ENCODE measurements at places on chromosomes 7 and 10.

- DNase-seq: no peak
These were observed 207.5 kb downstream of the KCND2 start for GRCh38 chr7:120480472-120480871.

GRCh38 chr7:84529480-84530205, 335.1 kb upstream of the SEMA3A start:
- DNase-seq: peak; percentile 91

- no peak for DNase-seq
These were observed 490.5 kb downstream of the PTPRN2 start for GRCh38 chr7:158097106-158097452.

DNA sequence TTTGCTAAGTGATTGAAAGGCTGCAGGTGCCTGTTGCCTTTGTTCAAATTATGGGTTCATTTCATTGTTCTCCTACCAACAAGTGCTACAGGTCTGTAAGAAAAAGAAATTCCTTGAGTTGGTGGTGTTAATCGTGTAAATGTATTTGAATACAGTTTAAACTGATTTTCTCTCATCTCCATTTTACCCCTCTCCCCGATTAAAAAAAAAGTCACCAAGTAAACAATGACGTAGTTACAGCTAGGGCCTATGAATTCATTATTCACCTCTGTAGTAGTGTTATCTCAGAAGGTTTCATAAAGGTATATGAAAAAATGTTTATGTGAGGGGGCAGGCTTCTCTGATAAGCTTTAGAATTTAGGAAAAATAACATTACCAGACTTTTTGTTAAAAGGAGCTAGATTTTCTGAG, 1.1 kb downstream of the REEP3 start:
- DNase-seq: peak; percentile 35

GRCh38 chr7:35761871-35762677, 38.8 kb upstream of the SEPTIN7 start:
- peak; percentile 91 for DNase-seq

DNA sequence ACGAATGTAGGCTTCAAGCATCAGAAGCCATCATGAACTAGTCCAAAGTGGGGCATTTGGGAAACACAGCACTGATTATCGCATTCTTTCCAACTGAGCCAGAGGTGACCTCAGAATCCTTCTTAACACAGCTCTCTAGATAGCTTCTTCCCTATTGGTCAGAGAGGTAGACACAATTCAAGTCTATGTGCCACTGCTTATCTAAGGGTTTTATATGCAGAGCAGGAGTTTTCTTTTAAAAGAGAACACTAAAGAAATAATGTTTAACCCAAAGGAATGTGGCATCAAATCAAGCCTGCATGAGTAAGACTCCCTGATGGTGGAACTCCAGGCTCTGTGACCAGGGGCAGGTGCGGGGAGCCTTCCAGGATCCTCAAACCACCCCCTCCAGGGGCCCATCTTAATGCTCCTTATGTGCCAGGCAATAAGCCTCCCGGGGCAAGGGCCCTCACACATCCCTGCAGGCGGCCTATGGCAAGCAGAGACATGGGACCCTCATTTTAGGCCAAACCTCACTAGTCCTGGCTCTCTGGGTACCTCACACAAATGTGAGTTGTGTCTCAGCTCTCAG, 13.8 kb downstream of the HSPA12A start:
- no peak for DNase-seq

DNA sequence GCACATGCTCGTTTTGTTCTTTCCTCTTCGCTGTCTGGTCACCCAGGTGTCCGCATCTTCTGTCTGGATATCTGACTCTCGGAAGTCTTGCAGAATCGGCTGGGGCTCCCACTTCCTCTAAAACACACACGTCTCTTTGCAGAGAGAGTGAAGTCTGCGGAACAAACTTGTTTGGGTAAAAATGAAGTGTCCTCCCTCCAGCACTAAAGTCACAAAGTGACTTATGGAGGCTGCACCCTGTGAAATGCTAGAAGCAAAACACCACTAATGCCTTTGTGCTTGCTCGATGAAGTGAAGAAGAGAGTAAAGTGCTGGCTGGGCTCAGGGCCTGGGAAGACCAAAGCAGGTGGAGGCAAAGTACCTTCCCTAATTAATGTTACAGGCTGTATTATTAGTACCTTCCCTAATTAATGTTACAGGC, 71.4 kb downstream of the FGFR2 start:
- DNase-seq: no peak
